Stimulated activated memory B cell treated with anti-CD40 and anti-IgM and Interleukin-4, amounts not matched to agents 10 μg/mL and 1 μg/mL and 100 μg/mL, for 72 hours (primary cell): ENCODE measurements at places on chromosomes 1 and 21.

GRCh38 chr1:2194319-2194897, at the start of gene FAAP20:
TSS of gene FAAP20 (minus strand) at chr1:2194772. CDS start at chr1:2194749, 23 bp downstream.
- peak; percentile 75 for ATAC-seq
- peak within 1 kb of the TSS; percentile 93 for H3K27ac ChIP-seq
- H3K36me3 ChIP-seq: no peaks in the 10 kb centered on the region

DNA sequence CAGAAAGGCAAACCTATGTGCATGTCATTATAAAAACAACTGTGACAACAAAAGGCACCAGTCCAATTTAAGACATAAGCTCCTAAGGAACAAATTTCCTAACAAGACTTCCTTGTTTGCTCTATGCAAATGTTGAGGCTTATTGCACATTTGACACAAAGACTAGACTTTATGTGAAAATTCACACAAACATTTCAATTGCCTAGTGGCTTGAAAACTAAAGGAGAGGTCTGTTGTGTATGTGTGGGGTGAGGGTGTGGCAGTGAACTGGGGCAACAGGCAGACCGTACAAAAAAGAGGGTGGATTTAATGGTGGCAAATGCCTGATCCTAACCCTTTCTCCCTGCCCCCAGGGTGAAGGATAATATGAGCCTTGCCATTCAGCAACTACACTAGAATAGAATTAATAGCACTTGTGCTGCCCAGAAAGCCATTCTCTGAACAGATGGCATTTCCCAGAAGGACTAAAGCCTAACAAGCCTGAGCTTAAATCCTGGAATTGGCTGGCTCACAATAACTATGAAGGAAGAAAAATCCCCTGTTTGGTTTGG, 73.9 kb downstream of the GLUL start:
- H3K4me3 ChIP-seq: no peak overlapping the region
- no peaks in the 10 kb centered on the region for H3K36me3 ChIP-seq
- no peaks in the 10 kb centered on the region for H3K4me1 ChIP-seq
- ATAC-seq: no peak
- H3K27me3 ChIP-seq: peaks cover 10% of the 10 kb centered on the region

DNA sequence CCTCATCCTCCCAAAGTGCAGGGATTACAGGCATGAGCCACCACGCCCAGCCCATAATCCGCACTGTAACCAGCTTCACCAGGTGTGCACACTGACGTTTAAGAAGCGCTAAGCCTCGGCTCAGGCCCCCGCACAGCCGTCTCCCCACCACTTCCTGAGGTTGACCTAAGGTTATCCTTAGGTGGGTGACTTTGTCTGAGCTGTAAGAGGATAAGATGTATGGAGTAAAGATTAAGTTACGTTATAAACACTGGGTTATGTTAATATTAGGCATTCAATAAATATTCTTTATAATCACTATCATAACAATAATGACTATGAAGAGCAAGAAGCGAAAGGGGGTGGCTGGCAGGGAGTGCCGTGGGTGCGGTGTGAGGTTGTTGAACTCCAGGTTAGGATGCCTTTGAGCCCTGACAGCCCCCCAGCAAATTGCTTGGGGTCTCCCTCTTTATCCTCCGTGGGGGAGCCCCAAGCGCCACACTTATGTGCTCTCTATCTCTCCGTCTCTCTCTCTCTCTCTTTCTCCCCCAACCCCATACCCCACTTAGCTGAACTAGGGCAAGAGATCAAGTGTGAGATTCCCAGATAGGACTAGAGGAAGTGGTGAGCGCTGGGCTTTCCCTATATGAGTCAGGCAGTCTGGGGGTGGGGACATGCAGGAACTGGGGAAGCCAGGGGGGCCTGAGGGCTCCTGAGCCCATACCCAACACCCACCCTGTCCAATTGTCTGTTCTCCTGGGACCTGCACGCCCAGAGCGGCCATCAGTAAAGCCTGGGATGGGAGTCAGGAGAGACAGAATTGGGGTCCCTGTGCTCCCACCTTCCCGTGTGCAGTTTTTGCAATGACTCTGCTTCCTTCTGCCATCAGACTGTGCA, 7.6 kb downstream of the EFHD2 start:
- H3K36me3 ChIP-seq: peaks cover 25% of the 10 kb centered on the region
- H3K27me3 ChIP-seq: no peaks in the 10 kb centered on the region
- ATAC-seq: peak; percentile 71
- H3K4me3 ChIP-seq: peak overlapping the region; percentile 45

DNA sequence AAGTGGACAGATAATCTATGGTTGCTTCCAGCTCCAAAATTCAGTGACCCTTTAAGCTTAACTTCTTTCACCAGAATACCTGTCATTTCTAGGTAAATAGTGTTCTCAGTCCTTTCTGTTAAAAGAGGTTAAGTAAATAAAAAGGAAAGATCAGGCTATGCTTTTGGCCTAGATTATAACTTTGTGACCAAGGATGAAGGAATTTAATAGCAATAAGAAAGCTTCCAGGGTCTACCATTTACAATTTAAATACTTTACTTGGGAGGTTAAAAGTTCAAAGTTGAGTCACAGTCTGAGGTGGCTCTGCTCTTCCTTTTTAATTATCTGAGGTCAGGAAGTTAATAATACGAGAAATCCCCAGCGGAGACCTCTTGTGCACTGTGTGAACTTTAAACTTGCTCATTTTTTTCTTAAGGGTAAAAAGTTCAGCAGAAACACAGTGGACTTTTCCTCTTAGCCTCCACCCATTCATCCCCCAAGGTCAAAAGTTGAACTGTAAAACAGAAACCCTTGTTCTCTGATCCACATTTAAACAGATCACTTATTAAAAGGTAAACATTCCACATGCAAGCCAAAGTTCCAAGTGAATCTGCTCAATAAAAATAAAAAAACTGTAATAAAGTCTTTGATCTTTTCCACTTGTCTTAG, 187.1 kb downstream of the NRIP1 start:
- no peaks in the 10 kb centered on the region for H3K36me3 ChIP-seq
- H3K4me1 ChIP-seq: peaks cover 59% of the 10 kb centered on the region
- H3K27ac ChIP-seq: no peak overlapping the region
- no peaks in the 10 kb centered on the region for H3K27me3 ChIP-seq
- no peak overlapping the region for H3K4me3 ChIP-seq
- peak; percentile 80 for ATAC-seq

DNA sequence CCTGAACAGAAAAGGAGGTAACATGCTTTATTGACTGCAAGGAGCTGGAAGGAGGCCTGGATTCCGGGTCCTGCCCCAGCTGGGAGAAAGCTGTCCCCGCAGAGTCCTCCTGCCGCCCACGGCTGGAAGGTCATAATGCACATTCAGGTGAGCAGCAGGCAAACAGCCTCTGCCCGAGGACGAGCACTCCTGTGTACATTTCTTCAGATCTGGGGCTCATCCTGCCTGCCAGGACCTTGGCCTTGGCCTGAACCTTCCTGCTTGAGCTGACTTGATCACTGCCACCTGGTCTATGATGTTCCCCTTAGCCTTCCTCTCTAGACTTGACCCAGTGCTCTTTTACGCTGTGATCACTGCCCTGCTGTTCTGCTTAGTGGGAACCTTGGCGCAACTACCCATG, 17.9 kb upstream of the ZNF436 start:
- peaks cover 22% of the 10 kb centered on the region for H3K27me3 ChIP-seq
- H3K27ac ChIP-seq: no peak overlapping the region
- no peaks in the 10 kb centered on the region for H3K36me3 ChIP-seq
- ATAC-seq: no peak
- peaks cover 6% of the 10 kb centered on the region for H3K4me1 ChIP-seq
- no peak overlapping the region for H3K4me3 ChIP-seq

- no peak overlapping the region for H3K27ac ChIP-seq
- ATAC-seq: no peak
- no peaks in the 10 kb centered on the region for H3K27me3 ChIP-seq
Observed at GRCh38 chr1:25948641-25949040, 42.4 kb upstream of the STMN1 start.
